ENCODE measurements at places on chromosomes 3 and 15. TPM values are rescaled to one million over a fixed set of nuclear protein-coding genes. Genes with fewer than 3 reads are reported as not detected.
A peak's percentile ranks its signal among the peaks of the same experiment; 100 is the strongest.

DNA sequence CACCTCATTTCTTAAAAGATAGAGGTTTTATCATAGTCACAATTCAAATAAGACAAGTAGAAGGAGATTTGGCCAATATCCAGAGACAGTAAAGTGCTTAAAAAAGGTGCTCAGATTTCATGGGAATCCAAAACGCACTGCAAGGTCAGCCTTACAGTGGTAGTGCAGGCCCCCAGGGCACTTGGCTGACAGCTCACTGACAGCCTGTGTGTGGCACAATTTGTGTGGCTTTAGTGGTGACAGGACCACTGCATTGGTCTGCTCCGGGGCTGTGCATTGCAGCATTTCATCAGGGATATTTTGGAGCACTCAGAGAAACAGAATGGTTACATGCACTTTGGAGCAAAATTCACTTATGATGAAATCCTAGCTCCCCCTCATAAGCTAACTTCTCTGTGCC lies 544.3 kb downstream of the NTRK3 start:
- DNase-seq, result no peak

DNA sequence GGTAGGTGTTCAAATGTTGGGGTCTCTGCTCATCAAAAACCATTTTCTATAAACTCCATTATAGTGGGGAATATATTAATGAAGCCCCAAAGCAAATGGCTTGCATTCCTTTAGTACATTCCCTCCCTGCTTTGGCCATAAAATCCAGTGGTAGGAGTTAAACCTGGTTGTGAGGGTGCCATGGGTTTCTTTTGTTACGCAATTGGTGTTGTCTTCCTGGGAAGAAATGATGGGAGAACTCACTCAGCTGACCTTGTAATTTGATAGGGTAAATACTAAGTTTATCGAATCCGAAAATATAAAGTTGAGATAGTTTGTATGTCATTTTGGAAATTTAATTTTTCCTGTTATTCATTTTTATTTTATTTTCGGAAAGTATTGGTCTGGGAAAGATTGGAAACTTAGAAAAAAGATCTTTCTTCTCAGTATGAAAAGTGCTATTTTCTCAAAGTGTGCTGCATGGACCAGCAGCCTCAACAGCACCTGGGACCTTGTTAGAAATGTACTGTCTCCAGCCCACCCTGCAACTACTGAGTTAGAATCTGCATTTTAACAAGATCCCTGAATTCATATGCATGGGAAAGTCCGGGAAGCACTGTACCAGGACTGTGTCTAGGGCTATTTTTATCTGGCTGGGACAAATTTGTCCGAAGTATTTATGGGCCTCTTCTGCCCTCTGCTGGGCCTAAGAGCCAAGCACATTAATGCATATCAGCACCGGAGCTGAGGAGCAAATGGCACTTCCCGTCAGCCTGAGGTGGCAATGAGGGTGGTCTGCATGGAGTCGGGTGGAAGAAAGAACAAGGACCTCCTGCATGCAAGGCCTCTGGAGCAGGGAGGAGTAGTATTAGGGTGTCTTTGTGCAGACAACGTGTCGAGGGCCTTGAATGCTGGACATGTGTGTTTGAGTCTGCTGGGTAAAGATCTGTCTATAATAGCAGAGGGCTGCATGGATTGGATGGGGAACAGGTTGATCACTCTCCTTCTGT lies 54.7 kb downstream of the FAM81A start:
- peak; percentile 44 for DNase-seq

DNA sequence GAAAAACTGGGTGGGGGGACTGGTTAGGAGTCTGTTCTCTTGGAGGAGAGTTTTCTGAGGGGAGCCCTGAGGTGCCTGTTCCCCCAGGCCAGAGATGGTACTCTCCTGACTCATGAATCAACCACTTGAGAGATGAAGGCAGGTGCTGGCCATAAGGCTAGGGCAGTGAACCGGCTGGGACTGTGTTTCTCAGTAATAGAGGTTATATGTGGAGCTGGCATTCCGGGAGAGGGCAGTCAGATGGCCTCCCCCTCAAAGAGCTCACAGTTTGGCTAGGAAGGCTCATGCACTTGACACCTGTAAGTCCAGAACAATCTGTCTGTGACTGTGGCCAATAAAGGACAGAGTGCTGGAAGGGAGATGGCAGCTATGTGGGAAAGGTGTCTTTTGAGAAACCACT lies 10.0 kb upstream of the SCN10A start:
- no peak for DNase-seq

DNA sequence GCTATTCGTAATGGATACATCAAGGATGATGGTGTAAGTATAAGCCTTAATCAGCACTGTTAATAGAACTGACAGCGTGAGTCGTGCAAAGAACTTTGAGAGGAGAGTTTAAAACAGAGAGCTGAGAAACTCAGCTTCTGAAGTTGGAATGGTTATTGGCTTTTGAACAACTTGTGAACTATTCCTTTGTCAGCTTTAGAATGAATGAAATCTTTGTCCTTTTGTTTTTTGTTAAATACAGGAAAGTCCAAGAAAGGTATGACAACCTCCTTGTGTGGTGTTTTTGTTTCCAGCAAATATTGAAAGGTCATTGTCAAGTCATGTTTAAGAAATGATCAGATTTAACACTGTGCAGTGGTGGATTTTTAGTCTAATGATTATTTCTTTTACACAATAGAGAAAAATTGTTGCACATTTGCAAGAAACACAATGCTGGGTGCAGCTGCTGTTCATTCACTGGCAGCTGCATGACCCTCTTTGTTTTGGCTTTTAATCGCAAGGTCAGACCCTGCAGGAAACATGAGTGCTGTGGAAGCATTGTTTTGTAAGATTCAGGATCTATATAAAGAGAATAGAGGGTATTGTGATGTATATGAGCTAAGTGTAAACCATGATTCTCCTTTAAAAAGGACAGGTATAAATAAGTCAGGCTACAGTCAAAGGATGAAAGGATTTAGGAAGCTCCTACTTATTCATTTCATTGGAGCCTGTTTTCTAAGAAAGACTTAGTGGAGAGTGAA lies 21.7 kb upstream of the ABHD10 start:
- no peak for DNase-seq

DNA sequence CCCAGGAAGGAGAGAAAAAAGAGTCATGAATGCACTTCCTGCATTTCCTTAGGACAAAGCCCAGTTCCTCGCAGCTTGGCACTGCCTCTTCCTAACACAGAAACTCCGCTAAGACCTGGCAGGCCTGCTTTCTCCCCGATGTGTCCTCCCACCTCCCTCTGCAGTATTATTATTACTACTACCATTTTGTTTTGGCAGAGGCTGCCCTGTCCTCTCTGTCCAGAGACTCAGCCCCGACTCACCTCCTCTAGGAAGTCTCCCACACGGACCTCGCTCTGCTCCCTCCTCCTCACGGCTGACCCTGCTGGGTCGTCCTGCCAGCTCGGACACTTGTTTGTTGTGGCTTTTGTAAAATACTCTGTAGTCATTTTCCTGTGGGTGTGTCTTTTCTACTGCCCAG lies 107.2 kb upstream of the HACD2 start:
- no peak for DNase-seq

CD200 gene
- total RNA-seq, result 1.1 TPM

ZNF662 gene
- total RNA-seq, result 2.7 TPM

DCLK3 gene
- 0.16 TPM for total RNA-seq

CP gene
- 6.2 TPM for total RNA-seq

All from left ventricle myocardium inferior (tissue), 1 donor.